ENCODE measurements at places on chromosomes 3 and 15.
A peak's percentile ranks its signal among the peaks of the same experiment; 100 is the strongest.

- peak; percentile 45 for DNase-seq
Measured at GRCh38 chr3:157063926-157064325, 96.0 kb downstream of the CCNL1 start.

DNA sequence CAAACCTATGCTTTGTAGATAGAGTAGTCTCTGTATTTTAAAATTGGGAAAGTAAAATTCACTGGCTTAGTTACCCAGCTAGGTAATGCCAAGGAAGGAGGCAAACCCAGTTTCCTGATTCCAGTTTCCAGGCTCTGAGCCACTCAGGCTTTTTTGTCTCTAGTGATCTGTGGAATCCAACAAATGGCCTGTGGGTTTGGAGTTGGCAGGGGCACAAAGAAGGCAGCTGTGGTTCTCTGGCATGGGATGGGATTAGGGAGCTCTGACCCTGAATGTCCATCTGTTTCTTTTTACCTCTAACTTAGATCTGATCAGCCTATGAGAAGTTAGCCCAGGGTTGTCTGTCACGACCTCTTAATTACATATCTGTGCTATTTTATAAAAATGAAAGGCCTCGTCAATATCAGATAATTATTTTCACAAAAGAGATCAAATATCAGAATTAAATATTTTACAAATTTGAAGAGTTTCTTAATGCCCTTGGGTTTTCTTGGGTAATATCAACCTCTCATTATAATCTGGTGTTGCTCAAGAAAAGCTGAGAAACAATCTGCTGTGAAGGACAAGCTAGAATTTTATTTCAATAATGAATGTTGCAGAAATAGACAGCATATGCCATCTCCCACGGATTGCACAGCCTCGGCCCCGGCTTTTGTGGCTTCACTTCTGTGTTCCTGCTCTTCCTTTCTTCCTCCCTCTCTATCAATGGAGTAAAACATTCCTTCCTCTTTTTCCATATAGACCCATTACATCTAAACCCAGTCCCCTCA is 63.7 kb upstream of the DAZL start:
- DNase-seq = no peak

DNA sequence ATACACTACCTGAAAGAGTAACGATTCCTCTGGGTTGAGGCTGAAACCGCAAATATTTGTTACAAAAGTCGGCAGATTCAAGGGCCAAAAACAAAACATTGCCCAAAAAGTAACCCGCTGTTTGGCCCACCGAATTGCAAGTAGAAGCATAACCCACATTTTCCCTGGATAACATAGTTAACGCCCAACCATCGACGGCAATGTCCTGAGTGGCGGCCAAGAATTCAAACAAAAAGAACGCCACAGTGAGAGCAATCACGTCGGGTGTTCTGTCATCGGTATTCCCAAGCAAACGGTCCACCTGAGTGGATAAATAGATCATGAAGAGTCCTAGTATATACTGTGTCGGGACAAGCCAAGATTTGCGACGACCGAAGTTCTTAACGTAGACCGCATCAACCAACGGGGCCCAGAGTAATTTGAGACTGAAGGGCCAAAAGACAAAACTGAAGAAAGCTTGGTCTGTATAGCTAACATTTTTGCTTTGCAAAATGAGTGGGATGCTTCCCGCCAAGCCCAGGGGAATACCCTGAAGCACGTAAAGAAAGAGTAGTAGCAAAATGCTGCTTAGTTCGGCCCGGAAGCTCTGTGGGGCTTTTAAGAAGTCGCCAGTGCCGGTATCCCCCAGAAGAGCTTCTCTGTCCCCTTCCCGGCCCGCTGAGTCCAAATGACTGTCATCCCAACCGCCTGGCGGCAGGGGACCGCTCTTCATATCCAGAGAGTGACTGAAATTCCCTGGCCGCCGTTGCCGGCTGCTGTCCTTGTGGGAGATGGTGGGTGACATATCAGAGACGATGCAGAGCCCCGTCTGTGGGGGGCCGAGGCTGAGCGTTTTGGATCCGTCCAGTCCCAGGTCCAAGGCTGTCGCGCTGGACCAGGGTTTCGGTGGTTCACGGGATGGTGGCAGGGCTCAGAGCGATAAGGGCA is 750 bp downstream of the SLC33A1 start:
- peak; percentile 43 for DNase-seq

GRCh38 chr3:115927197-115927596 is 303.9 kb downstream of the GAP43 start:
- no peak for DNase-seq

DNA sequence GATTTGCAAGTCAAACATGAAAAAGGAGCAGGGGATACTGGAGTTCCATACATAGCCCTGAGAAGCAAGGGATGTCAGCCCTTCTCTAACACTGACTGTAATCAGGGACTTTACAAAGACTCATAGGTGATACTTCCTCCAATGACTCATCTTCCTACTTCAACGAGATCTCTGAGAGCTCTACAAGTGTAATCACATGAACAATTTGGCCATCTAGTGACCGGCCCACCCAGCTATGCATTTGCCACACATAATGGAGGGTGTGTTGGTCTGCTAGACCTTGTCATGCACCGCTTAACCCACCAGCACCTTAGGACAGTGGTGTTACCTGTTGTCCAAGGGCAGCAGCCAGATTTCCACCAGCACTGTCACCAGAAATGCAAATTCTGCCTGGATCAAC is 75.3 kb downstream of the NCEH1 start:
- DNase-seq = no peak

GRCh38 chr15:36177590-36178302 is 401.7 kb upstream of the CDIN1 start:
- no peak for DNase-seq

DNA sequence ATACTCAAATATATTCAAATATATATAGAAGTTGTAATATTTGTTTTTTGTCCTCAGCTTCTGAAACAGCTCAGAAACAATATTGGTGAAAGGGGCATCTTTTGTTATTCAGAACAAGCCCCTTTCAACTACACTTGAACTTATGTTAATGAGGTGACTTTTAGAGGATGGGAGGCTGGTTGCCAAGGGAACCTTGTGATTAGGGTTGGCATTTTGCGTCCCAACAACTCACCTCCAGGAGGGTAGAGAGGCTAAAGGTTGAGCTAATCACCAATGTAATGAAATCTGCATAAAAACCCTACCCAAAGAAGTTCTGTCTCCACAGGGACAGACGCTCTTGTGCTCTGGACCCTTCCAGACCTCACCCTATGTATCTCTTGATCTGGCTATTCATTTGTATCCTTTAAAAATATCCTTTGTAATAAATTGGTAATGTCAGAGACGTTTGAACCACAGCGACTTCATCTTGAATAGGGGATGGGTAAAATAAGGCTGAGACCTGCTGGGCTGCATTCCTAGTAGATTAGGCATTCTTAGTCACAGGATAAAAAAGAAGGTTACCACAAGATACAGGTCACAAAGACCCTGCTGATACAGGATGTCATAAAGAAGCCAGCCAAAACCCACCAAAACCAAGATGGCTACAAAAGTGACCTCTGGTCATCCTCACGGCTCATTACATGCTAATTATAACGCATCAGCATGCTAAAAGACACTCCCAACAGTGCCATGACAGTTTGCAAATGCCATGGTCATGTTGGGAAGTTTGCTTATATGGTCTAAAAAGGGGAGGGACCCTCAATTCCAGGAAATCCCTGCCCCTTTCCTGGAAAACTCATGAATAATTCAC is 111.1 kb downstream of the FMN1 start:
- DNase-seq = no peak

DNA sequence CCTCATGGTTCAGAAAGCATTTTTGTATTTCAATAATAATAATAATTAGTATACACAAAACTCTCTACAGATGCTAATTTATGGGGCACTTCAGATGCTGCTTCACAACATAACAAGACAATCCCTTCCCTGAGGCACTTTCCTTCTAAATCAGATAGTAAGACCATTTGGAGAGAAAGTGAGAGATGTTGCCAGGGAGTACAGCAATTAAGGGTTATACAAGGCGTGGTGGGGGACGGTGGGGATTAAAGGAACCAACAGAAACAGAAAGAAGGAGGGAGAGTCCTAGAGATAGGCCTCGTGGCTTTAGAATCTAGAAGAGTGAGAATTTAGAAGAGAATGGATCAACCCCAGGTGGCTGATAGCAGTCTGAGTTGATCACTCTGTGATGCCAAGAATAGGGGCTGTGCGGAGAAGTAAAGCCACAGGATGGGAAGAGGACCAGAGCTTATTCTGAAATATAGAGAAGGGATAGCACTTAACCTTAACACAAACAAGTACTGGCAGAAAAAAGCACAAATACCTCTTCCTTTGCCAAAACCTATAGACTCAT is 76.9 kb downstream of the ETFA start:
- no peak for DNase-seq

- no peak for DNase-seq
Measured at GRCh38 chr3:26237036-26237682, 385.4 kb upstream of the LRRC3B start.

GRCh38 chr15:44219073-44219472 is 24.0 kb upstream of the FRMD5 start:
- no peak for DNase-seq

GRCh38 chr3:60980342-60980692 is 270.9 kb downstream of the FHIT start:
- no peak for DNase-seq

GRCh38 chr15:83559310-83559966 is 94.5 kb upstream of the ADAMTSL3 start:
- peak; percentile 78 for DNase-seq

GRCh38 chr15:73962433-73962832 is 29.7 kb downstream of the STOML1 start:
- no peak for DNase-seq

- no peak for DNase-seq
Measured at GRCh38 chr3:72220946-72221345, 436.0 kb upstream of the PROK2 start.

DNA sequence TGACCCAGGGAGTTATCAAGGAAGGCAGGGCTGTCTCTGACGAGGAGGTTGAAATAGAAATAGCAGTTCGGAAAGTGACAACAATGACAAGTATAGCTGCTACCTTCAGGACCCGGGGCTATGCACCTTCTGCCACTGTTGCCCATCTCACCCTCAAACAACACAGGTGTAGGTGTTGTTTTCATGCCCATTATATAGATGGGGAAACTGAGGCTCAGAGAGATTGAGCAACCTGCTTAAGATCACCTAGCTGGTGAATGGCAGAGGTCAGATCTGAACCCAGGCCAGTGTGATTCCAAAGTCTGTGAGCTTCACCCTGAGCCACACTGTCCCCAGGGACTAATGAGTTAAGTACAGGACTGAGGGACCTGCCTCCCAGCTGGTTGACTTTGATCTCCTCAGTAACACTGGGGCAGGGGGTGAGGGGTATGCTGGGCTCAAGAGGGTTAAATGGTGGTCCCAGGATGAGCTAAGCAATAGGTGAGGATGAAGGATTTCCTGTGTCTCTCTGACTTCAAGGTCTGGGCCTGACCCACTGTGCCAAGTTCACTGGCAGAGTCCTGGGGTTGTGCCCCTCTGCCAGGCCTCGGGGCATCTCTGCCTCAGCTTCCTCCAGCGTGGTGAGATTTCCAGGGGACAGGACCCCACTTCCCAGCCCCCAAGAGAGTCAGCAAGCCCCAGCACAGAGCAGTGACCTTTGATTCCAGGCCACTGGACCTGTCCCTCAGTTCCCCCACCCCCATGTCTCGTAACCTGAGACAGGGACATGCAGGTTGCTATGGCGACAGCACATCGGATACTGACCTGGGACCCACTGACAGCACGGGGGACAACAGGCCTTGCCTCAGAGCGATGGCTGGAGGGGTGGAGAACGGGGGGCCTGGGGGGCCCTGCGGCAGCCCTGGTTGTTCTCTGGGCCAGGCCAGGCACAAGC is 35.0 kb downstream of the ATP2B2 start:
- DNase-seq = no peak
